Activated T-helper 17 cell treated with anti-CD3 and anti-CD28 coated beads, Interleukin-2, amount 50 U/mL, for 72 hours (primary cell): ENCODE measurements at places on chromosomes 5 and 9.
A peak's percentile ranks its signal among the peaks of the same experiment; 100 is the strongest.

DNA sequence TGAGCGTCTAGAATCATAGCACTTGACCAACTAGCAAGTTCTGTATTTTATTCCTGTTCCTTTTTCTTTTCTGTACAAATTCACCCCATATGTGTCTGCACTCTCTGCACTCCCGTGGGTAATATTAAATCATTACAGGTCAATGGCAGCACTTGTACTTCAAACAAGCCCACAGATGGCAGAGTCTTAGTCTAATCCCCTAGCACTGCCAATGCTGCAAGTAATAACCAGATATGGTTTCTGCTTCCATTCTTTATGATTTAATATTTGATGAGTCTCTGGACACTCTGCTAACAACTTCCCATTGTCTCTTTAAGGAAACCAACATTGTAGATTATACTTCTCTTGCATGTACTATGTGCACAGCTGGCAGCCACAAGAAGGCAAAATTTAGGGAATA, 343.8 kb upstream of the CHD1 start:
- ATAC-seq: no peak

DNA sequence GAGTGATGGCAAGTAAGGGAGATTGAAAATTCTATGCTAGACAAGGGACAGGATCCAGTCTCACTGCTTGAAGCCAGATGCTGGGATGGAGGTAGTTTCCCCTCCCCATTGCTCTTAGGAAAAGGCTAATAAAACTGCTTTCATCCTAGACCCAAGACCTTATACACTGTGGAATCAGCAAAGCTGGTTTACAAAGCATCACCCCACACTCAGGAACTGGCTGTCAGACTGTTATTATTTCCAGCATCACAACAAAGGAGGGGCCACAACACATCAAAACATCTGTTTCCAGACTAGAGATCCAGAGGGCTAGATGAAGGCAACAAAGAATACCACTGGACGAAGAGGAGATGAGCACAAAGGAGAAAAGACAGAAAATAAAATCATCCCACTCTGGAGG, 364.6 kb upstream of the PTGER4 start:
- no peak for ATAC-seq

DNA sequence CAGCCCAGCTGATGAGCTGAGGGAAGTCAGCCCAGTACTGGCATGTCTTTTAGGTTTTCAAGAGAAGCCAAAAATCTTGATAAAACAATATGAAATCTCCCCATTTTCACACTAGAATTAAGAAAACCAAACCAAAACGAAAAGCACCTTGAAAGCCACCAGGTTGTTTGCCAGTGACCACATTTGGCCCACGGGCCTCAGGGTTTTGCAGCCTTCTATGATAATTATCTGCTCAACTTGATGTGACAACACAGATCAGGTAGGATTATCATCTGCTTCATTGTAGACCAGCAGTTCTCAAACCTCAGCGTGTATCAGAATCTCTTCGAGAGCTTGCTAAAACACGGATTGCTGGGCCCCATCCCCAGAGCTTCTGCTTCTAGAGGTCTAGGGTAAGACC, 101.4 kb downstream of the GALNT10 start:
- no peak for ATAC-seq

- ATAC-seq: no peak
These were observed 5.7 kb downstream of the BARHL1 start for GRCh38 chr9:132588098-132588497.

DNA sequence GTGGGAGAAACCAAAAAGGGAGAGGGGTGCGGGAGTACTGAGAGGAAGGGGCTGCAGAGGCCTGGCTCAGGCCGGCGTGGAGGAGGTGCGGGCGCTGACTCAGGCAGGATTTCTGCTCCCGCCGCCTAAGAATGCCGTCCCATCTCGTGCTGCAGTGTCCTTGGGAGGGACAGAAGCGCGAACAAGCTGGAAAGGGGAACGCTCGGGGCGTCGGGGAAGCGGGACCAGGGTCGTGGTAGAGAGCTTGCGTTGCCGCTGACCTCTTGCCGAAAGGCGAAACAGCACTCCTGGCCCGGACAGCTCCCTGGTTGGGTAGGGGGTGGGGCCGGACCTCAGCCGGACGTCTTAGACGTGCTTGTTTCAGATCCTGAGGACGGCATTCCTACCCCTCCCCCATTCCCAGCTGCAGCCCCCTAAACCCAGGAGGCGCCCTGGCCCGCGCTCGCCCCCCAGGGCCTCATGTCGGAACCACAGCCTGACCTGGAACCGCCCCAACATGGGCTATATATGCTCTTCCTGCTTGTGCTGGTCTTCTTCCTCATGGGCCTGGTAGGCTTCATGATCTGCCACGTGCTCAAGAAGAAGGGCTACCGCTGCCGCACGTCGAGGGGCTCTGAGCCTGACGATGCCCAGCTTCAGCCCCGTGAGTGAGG, 1.1 kb downstream of the RELL2 start:
- ATAC-seq: peak; percentile 13

- ATAC-seq: no peak
These were observed 120.1 kb upstream of the MTAP start for GRCh38 chr9:21682381-21682780.

DNA sequence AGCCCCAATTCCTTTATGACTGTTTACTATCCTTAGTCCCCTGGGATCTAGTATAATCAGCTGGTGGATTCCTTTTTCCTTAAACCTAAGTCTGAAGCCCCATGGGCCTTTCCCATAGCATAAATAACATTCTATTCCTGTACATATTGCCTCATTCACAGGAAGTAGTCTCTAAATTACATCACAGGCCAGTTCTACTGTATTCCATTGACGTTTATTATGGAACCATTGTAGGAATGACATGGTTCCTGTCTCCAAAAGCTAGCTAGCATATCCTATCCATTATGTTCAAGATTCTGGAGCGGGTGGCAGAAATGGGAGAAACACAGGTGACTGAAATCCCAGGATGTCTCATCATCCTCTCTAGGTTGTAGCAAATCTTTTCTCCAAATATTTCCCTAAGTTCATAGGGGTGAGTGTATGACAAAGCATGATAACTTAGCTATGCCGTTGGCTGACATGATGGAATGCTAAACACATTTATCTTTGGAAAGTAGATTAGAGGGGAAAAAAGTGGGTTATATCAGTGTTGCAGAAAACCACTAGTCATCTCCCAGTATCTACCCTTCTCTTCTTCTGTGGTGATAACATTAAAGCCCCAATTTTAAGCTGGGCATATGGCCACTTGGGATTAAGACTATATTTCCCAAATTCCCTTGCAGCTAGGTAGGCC, 140.1 kb downstream of the FGF1 start:
- no peak for ATAC-seq

- no peak for ATAC-seq
These were observed 99.1 kb upstream of the CKMT2 start for GRCh38 chr5:81134066-81134465.

GRCh38 chr9:98607787-98608186, 100.9 kb downstream of the GABBR2 start:
- ATAC-seq: no peak

DNA sequence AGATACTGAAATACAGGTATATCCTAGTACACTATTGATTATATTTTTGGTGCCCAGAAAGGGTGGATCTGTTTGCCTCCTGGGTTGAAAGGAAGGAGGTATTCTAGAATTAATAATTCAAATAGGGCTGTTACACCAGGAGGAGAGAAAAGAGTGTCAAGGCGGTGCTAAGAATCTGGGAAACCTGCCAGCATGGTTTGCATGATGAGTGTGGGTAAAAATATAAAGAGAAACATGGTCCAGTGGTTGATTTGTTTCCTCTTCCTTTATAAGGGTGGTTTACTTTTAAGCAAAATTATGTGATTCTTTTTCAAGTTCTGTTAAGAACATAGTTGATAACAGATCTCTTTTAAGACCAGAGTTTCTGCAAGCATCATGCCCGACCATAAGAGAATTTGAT, 69.4 kb upstream of the NFIB start:
- no peak for ATAC-seq

DNA sequence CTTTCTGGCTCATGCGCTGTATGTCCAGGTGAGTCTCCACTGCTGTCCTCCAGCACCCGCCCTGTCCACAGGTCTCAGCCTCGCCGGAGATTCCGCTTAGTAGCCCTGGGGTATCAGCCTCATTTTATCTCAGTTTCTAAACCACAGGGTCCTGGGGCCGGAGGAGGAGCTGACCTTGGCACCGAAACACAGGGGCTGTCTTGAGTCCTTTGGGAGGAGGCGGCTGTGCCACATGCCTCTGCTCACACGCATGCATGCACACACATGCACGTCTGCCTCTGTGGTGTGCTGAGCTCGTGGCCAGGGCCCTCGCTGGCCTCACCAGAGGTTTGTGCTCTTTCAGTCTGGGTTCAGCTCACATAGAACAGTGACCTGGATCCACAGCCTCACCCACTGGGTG, 23.3 kb downstream of the TRIP13 start:
- ATAC-seq: no peak

DNA sequence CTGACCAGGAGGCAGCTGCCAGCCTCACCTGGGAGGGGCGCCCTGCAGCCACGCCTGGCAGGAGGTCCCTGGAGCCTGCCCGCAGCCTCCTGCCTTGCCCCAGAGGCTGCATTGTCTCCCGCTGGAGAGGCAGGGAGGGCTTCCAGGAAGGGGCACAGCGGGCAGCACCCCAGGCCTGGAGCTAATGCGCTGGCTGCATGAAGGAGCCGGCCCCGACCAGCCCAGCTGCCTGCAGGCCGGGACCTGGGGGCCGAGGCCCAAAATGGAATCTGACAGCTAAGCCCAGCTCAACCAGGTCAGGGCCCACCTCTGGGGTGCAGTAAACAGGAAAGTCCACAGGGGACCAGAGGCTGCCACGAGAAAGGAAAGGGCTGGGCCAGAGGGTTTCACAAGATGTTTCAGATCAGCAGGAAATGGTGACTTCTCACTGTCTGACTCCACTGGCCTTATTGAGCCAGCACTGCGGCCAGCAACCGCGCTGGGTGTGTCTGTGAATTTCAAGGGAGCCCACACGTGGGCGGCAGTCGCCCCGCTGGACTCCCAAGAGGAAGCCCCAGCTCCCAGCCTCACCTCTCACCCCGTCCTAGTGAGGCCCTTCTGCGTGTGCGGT, 18.6 kb upstream of the NOTCH1 start:
- ATAC-seq: peak; percentile 50

GRCh38 chr5:78473751-78474150, 113.3 kb downstream of the SCAMP1 start:
- ATAC-seq: no peak

- no peak for ATAC-seq
These were observed 12.9 kb downstream of the ARHGAP26 start for GRCh38 chr5:142782976-142783530.

GRCh38 chr5:180803181-180804128, 849 bp upstream of the MGAT1 start:
- peak; percentile 81 for ATAC-seq
